ENCODE measurements at places on chromosomes 6 and 20. TPM values are rescaled to one million over a fixed set of nuclear protein-coding genes. Genes with fewer than 3 reads are reported as not detected.
A peak's percentile ranks its signal among the peaks of the same experiment; 100 is the strongest.

YIPF3 gene
- total RNA-seq: 142 TPM

PDYN gene
- total RNA-seq: not detected

DNA sequence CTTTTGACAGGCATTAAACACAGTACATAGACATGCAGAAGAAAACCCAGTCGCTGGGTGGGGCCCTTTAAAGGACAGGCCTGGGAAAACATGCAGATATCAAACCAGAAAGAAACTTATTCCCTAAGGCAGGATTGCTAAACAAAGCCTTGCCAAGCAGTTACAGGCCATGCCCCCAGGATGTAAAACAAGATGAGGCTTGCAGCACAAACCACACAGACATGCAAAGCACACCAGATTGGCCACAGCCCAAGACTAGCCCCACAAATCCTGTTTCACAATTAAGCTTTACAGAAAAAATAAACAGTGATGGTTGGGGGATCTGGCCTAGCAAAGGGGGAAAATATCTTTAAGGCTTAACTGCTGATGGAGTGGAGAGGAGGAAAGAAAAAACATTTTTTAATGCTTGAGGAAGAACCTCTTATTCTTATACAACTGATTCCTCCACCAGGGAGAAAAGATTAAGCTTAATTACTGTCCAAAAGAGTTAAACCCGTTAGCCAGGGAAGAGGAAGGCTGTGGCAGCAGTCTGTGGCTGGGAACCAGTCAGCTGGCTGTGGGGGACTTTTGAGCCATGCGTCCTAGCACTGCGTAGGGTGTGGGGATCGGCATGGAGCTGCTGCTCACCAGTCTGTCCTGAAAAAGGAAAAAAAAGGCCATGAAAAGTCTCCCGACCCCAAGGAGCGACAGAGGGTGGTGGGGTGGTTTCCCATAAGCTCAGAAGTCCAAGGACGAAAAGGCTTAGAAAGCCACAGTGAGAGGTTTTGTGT is 28.4 kb downstream of the COL19A1 start:
- peaks cover 28% of the 10 kb centered on the region for H3K4me1 ChIP-seq
- no peak for DNase-seq
- H3K4me3 ChIP-seq: no peak overlapping the region
- peaks cover 3% of the 10 kb centered on the region for H3K36me3 ChIP-seq
- no peaks in the 10 kb centered on the region for H3K27me3 ChIP-seq

- DNase-seq: no peak
- H3K4me1 ChIP-seq: peaks cover 55% of the 10 kb centered on the region
- H3K27ac ChIP-seq: peak overlapping the region; percentile 92
- H3K36me3 ChIP-seq: peaks cover 2% of the 10 kb centered on the region
- H3K27me3 ChIP-seq: peaks cover 12% of the 10 kb centered on the region
Measured at GRCh38 chr6:159169557-159170332, 545 bp downstream of the FNDC1 start.

DNA sequence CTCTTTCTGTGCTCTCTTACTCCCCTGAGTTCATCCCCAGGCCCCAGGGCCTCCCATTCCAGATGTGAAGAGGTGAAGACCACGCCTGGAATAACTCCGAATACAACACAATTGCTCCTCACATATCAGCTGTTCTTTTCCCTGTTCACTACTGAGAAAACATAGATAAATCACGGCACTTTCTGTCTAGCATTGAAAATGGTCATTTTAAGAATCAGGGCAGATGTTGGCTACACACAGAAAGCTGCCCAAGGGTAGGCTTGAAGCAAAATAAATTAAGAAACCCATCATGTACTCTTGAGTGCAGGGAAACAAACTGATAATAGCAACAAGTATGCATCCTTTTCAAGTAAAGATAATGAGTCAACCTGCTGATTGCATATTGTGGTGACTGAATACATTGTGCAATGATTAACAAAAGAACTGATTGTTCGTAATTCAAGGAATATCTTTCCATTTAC is 382.5 kb downstream of the PRKN start:
- no peaks in the 10 kb centered on the region for H3K27me3 ChIP-seq
- no peak for DNase-seq
- peaks cover 10% of the 10 kb centered on the region for H3K4me1 ChIP-seq

DNA sequence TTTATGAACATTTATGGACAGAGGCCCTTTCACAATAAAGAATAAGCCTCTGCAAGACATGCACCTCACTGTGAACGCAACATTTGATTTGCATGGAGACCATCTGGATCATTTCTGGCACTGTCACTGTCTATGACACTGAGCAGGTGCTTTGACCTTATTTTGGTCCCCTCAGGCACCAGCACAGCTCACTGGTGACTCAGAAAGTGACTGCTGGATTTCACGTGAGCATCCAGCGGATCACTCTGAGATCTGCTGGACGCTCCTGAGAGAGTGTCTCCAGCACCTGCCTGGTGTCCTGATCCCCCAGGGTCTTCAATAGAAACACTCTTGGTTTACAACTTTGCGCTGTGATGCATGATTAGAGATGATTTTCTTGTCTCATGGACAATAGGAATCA is 375.7 kb downstream of the TENT5A start:
- no peak for DNase-seq
- no peak overlapping the region for H3K27ac ChIP-seq
- H3K4me1 ChIP-seq: peaks cover 4% of the 10 kb centered on the region

- H3K27me3 ChIP-seq: no peaks in the 10 kb centered on the region
- no peak for DNase-seq
- H3K4me3 ChIP-seq: no peak overlapping the region
- peaks cover 1% of the 10 kb centered on the region for H3K36me3 ChIP-seq
- H3K27ac ChIP-seq: no peak overlapping the region
- peaks cover 5% of the 10 kb centered on the region for H3K4me1 ChIP-seq
Measured at GRCh38 chr6:74343804-74344203, 647.8 kb downstream of the CD109 start.

DNA sequence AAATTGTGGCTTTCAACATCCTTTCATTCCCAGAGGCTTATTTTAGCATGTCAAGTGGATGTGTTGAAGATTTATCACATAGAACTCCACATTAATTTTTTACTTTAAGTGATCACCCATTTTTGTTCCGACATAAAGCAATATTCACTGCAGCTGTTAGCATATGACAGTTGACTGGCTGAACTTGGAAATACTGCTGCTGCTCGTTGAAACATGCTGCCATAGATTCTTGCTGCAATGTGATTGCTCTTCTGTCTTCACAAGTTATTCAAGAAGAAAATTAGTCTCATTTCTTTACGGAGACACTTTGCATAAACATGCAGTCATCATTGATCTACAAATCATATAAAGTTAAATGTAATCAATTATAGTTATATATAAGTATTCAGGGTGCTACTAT is 248.4 kb downstream of the SAMD5 start:
- H3K36me3 ChIP-seq: no peaks in the 10 kb centered on the region
- no peaks in the 10 kb centered on the region for H3K27me3 ChIP-seq
- H3K4me3 ChIP-seq: no peak overlapping the region
- no peak overlapping the region for H3K27ac ChIP-seq
- H3K4me1 ChIP-seq: peaks cover 14% of the 10 kb centered on the region
- no peak for DNase-seq

- H3K4me3 ChIP-seq: peak overlapping the region; percentile 29
- H3K27me3 ChIP-seq: no peaks in the 10 kb centered on the region
- peaks cover 2% of the 10 kb centered on the region for H3K36me3 ChIP-seq
Measured at GRCh38 chr6:125262016-125263013, 39.5 kb downstream of the HDDC2 start.
